ENCODE measurements at places on chromosomes 3 and 15.

DNA sequence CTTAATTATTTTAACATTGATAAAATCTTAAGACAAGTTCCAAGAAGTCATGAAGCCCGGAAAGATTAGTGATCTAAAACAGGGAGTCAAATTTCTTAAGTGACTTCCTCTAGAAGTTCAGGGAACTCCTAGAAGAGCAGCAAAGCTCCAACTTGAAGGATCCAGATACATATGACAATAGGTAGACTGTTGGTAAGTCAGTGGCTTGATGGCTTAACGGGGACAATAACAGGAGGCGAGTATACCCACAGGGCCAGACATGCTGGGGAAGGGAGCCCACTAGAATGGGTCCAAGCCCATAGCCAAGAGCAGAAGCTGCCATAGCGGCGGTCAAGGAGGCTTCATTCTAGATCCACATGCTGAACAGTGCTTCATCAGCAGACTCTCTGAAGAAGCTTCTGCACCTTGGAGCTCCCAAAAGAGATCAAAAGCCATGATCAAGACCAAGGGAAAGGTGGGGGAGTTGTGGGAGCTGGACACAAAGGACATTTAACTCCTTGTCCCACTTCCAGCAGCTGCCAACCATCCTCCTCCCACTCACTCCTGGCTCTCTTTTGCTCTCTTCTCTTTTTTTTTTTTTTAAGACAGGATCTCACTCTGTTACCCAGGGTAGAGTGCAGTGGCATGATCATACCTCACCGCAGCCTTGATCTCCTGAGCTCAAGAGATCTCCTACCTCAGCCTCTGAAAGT, 10.2 kb upstream of the CA12 start:
- no peak for DNase-seq

DNA sequence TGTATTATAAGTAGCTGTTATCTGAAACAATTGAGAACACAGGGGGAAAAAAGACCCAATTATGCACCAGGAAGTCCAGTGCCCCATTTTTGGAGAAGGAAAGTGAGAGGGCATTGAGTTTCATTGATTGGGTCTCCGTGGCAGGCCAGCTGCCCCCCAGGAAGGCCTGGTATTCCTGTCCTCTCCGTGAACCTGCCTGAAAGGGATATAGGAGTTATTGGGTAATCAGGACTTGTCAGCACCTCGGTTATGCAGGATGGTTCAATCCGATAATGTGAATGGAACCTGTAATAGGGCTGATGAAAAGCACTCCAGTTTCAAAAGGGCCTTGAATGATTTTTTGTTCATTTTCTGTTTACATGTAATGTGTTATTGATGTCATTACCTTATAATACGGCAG, 122.0 kb upstream of the RARB start:
- DNase-seq: no peak

GRCh38 chr15:40439960-40440742, 602 bp upstream of the BAHD1 start:
- DNase-seq: peak; percentile 70

DNA sequence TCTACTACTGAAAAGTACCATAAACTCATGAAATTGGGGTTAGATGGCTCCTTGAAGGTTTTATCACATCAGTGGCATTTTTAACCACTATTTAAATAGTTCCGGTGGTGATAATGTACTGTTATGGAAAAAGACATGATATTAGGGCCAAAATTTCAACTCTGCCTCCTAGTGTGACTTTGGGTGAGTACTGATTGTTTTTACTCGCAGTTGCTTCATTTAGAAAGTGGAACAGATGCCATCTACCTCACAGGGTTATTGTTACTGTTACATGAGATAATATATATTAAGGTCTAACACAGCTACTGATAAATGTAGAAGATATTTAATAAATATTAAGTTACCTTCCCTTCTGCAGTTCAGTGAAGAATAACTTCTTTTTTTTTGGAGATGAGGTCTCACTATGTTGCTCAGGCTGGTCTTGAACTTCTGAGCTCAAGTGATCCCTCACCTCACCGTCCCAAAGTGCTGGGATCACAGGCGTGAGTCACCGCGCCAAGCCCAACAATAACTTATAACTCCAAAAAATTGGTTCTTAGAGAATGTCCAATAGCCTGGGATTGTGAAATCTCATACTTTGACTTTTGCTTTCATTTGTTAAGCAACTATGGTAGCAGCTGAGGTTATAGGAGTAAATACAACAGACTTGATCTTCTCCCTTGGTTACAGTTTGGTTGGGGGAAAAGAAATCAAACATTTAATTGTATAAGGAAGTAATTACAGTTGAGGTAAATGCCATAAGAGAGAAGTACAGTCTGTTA, 48.3 kb downstream of the MEF2A start:
- no peak for DNase-seq

GRCh38 chr3:151946606-151947005, 73.2 kb downstream of the SUCNR1 start:
- no peak for DNase-seq

- no peak for DNase-seq
Observed at GRCh38 chr3:59908701-59909100, 858.9 kb upstream of the CFAP20DC start.

- DNase-seq: no peak
Observed at GRCh38 chr15:39581793-39582285, 960 bp downstream of the THBS1 start.

DNA sequence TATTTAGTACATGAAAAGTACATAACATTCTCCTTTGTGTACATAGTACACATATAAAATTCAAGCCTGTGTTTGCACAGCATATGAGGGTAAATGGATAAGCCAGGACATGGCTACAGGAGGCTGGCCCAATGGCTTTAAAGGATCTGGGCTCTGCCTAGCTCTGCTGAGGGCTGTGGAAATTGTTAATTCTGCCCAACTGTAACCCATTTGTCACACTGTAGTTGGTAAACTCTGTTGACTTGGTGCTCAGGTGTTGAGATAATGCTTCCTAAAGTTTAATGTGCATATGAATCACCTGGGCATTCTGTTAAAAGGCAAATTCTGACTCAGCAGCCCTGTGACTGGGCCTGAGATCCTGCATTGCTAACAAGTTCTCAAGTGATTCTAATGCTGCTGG, 196.5 kb upstream of the ZPLD1 start:
- DNase-seq: no peak

- DNase-seq: no peak
Observed at GRCh38 chr3:18987862-18988447, 160.4 kb upstream of the KCNH8 start.

- DNase-seq: no peak
Observed at GRCh38 chr3:16330351-16330750, 65.3 kb downstream of the OXNAD1 start.

- DNase-seq: no peak
Observed at GRCh38 chr3:18988614-18989229, 159.6 kb upstream of the KCNH8 start.

- no peak for DNase-seq
Observed at GRCh38 chr3:32818970-32819511, 1.2 kb downstream of the TRIM71 start.

GRCh38 chr3:147497286-147497685, 88.1 kb downstream of the ZIC1 start:
- no peak for DNase-seq

DNA sequence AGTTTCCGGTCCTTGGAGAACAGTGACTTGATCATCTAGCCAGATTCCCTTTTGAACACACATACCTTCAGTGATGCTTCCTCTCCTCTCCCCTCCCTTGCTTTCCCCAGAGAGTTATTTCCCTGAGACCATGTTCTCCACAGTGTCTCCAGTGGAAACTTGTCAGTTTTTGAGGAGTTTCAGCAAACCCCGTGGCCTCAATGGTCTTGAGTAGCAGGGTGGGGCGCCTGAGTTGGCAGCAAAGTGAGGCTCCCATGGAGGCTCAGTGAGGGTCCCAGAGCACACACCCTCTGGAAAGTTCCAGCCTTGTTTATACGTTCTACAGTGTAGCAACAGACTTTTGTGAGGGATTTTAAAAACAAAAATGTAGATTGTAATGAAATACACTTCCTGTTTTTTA, 135.1 kb downstream of the LRRC28 start:
- no peak for DNase-seq

DNA sequence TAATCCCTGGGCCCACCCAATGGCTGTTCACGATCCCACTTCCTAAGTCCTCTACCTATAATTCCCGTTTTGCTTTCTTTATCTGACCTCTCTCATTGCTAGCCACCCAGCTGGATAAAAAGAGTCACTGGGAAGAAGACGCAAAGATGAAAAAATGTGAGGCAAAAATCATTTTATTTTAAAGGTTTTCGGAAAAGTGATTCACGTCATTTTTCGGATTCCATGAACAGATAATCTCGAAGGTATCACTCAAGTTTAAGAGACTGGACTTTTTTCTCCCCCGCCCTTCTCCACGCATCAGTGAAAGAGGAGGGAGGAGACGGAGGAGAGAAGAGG, 266.6 kb downstream of the CGGBP1 start:
- no peak for DNase-seq

- DNase-seq: no peak
Observed at GRCh38 chr3:41417574-41417973, 218.3 kb downstream of the CTNNB1 start.

- no peak for DNase-seq
Observed at GRCh38 chr3:119362940-119363725, 69.0 kb downstream of the ARHGAP31 start.

- DNase-seq: no peak
Observed at GRCh38 chr3:66898155-66898554, 100.0 kb upstream of the KBTBD8 start.

GRCh38 chr15:60704717-60705116, 225.8 kb upstream of the ICE2 start:
- DNase-seq: no peak

DNA sequence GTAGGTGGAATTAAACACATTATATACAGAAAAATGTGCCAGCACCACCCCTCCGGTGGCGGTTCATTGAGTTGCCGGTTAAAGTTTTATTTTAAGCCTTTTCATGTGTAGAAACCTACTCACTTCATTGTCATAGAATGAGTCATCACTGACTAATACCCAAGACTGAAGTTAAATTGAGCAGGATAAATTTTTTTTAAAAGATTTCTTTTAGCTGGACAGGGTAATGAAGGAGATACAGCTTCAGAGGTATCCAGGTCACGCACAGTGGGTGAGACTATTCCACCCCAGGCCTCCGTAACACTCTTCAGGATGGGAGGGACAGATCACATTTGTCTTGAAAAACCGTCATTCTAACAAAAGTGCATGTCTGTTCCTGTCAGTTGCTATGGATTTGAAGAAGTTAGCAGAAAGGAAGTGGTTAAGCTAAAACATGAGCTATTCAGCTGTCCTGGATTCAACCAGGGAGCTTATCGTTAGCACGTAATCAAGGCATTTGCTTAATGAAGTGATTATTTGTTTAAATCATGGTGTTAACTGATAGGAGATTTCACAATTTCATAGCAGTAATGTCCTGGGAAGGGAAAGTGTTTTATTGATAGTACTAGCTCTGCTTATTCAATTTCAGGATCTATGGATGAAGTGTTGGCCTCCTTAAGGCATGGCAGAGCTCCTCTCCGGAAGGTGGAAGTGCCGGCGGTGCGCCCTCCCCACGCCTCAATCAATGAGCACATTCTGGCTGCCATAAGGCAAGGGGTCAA, 23.4 kb downstream of the WHAMM start:
- DNase-seq: no peak

DNA sequence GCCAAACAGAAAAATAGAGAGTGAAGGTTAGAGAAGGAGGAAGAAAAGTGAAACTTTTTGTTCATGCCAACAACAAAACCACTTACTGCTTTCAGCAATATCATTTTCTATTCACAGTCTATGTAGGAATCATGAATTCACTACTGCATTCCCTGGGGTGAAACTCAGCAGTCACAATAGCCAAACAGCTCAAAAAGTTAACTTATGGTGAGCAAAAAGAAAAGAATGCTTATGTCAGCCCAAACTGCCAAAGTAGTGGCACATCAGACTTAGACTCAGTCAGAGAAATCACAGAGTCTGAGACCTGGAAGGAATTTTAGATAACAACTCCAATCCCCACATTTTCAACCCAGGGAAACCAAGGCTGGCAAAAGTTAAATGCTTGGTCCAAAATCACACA, 238.7 kb upstream of the TMCO5A start:
- no peak for DNase-seq

GRCh38 chr3:129352045-129352444, 73.4 kb downstream of the HMCES start:
- DNase-seq: no peak

DNA sequence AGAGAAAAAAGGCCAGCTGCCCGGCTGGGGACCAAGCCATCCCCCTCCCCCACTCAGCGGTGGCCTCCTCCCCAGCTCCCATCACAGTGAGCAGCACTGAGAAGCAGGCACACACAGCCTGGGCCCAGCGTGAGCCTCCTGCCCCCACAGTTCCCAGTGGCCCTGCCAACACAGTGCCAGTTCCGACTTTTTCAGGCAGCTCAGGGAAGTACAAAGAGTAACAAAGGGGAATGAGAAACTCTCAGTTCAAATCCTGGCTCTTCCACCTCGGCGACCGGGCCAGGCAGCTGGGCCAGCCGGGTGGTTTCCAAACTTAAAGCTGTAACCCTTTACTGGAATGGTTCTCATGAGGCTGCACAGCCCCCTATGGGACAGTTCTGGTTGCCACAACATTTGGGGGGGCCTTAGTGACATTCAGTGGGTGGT, 18.5 kb downstream of the TNK2 start:
- peak; percentile 74 for DNase-seq

DNA sequence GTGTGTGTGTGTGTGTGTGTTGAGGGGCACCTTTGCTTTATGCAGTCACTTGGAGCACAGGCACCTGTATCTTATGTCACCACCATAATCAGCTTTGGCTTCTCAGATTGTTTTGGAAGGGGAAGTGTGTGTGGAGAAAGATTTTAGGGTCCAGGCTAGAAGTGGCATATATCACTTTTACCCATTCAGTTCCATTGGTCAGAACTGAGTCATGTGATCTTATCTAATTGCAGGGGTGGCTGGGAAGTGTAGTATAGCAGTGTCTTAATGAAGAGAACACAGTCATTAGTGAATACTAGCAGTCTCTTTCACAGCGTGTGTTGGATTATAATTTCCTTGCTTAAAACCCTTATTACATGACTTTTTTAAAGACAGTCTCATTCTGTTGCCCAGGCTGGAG, 20.6 kb downstream of the NCK1 start:
- DNase-seq: no peak

- DNase-seq: no peak
Observed at GRCh38 chr3:57221883-57222282, 5.6 kb upstream of the APPL1 start.

GRCh38 chr3:158659454-158660237, 12.8 kb downstream of the LXN start:
- DNase-seq: peak; percentile 61

DNA sequence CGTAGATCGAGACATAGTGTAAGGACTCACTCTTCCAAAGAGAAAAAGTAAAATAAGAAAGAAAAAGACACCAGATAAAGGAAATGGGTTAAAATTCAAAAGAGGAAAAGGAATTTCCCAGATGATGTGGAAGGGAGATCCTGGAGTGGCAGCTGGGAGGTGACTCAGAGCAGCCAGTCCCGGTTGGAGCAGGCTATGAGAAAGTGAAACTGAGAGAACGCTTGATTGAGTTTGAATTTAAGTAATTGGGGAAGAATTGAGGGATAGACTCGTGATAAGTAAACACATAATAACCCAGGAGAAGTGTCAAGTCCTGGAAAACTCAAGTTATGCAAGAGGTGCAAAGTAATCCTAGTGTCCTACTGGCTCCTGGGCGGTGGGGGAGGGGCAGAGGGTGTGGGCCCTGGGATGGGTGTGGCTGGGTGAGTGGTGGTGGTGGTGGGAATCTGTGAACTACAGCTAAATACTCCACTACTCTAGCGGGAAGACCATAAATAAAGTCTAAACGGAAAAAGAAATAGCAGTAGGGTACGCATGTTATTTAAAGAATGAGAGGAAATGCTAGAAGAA, 1.2 kb downstream of the PRR20G start:
- no peak for DNase-seq
